ENCODE measurements at places on chromosomes 7 and 10.

DNA sequence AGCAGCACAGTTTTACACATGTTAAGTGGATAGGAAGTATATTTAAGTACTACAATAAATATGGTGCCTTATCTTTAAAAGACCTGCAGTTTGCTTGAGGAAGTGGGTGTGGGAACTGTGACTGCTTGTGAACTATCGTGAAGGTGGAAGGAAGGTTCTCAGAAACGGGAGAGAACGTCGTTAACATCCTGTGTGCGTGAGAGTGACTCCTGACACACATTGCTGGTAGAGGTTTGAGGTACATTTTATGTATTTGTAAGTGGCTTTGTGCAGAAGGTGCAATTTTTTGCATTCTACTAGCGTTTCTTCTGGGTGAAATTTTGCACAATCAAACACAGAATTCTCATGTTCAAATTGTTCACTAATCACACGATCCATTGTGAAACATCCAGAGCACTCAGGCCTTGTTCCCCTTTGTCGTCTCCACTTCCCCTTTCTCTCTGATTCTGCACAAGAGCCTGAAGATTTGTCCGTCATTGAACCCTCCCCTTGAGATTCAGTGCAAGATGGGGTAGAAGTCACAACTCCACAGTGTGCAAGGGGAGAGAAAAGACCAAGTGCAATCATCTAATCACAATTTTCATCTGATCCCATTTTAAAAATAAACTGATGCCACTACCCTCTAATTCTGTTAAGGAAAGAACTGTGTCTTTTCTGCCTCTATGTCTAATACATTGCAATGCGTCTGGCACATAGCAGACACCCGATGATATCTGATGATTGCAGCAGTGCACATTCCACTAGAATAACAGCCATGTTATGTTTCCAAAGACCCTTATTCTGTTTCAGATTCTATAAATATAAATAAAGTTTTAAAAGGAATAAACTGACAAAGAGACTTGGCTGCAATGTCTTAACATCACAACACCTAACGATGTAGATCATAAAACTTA, 279.9 kb downstream of the NEBL start:
- DNase-seq, result no peak

DNA sequence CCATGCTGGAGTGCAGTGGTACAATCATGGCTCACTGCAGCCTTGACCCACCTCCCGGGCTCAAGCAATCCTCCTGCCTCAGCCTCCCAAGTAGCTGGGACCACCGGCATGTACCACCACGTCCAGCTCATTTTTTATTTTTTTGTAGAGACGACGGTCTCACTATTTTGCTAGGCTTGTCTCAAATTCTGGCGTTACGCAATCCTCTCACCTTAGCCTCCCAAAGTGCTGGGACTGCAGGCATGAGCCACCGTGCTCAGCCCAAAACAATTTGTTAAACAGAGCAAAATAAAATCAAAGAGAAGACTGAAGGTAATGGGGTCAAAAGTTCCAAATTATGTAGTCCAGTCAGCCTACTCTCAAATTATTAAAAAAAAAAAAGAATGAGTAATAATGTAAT, 8.7 kb upstream of the JMJD1C start:
- no peak for DNase-seq

DNA sequence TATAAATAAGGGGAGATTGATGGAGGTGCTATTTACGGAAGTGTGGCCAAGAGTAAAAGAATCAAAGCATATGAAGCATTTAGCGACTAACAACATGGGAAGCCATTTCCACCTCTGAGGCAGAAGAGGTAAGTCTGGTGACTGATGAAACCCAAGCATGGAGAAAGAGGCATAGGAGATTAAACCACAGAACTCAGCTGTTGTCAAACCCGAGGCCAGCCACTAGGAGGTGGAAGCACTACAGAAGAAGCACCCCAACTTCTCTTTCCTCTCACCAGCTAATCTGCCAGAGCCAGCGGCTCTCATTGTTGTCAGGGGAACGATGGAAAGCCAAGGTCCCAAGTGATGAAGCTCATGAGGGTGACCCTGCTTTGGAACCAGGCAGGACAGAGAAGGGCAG, 19.6 kb upstream of the CNTNAP2 start:
- DNase-seq, result no peak

DNA sequence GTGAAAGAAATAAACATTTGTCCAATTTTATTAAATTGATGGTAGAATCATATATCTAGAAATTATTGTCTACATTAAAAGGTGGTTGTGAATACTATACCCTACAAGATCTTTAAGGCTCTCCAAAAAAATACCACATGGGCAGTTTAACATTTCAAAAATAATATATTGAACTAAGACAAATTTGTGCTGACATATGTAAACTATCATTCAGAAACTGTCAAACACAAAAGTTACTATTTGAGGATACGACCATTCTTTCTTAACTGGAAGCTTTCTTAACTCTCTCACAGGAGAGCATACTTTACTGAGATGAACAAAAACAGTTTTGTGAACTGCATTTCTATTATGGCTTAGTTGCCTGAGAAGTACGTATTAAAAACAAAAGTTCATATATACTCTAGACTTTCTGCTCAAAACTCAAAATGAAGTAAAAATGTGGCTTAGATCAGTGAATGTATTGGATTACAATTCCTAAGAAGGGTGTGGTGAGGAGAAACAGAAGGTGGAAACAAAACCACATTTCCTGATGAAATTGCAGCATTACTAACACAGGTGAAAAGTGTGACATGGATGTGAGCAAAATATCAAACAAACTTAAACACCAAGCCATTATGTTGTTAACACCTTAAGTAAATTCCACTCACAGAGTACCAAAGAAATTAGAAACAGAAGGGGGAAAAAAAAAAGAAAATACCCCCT, 138.5 kb downstream of the SEMA3A start:
- DNase-seq, result no peak

DNA sequence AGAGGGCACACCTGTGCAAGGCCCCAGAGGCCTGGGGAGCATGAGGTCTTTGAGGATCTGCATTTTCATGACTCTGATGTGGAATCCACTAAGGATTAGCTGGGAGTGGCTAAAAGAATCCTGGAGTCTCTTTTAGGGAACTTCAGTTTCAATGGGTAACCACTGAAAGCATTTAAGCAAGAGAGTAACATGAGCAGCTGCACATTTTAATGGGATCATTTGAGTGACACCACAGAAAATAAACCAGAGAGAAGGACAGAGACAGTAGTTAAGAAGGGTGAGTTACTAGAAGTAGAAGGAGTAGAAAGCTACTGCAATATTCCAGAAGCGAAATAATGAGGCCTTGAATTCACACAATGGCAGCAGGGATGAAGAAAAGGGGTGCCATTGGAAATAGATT, 5.2 kb downstream of the GOT1 start:
- DNase-seq, result no peak

DNA sequence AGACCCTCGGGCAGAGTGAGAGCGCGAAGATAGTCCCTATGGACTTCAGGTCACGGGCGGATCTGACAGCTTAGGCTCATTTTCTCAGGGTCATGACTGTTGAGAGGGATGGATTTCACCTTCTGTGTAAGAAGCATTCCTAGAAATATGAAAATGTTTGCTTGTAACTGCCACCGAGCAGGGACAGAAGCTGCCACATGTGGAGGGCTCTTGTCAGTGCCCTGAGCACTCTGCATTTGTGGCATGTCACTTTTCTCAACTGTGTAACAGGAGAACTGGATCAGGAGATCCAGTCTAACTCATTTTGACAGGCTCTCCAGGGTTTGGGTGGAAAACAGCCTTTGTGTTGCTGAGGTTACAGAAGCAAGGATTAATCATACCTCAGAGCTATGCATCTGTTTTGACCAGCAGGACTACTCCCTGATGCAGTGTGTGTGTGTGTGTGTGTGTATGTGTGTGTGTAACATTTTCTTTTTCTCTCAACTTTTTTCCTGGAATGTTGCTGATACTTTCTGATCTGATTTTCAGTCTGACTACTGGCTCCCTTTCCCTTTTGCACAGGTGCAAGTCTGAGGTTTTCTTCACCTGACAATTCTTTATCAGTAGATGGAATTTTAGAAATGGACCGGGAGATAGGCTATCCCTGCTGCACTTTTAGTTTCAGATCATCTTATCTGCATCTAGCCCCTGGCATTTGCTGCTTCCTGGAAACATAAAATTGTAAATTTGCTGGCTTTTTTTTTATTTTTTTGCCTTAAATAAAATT, 183.3 kb downstream of the STK31 start:
- DNase-seq, result no peak

DNA sequence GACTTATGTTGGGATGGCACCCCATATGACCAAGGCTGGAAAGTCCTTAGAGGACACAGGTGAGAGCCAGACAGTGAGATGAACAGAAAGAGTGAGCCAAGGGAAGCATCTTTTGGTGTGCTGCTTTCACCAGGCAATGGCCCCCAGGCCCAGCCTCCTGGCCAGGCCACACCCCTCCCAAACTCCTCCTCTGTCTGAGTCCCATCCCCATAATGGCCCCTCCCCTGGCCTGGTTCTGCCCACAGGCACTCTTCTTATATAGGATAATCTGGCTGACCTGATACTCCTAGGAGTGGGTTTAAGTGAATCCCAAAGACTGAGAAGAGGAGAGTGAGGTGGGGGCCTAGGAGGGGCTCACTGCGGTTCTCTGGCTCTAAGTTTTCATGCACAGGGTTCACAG, 252.5 kb downstream of the RPS24 start:
- no peak for DNase-seq

- no peak for DNase-seq
Measured at GRCh38 chr7:23713285-23714149, 3.5 kb downstream of the STK31 start.

- DNase-seq, result no peak
Measured at GRCh38 chr7:33923440-33924229, 18.3 kb downstream of the BMPER start.

DNA sequence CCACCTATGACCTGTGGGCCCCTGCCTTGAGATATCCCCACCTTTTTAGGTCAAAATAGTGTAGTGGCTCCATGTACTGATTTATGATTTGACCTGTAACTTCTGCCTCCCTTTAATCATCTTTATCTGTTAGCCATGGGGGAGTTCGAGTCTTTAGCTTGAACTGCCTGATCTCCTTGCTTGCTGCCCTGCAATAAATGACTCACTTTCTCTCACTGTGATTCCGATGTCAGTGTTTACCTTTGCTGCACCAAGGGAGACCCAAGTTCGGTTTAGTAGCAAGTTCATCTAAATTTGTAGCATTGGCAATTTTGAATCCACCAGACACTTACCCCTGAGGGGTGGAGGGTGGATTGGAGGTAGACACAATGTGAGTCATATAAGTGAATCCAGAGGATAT, 814.6 kb upstream of the AUTS2 start:
- DNase-seq, result no peak

DNA sequence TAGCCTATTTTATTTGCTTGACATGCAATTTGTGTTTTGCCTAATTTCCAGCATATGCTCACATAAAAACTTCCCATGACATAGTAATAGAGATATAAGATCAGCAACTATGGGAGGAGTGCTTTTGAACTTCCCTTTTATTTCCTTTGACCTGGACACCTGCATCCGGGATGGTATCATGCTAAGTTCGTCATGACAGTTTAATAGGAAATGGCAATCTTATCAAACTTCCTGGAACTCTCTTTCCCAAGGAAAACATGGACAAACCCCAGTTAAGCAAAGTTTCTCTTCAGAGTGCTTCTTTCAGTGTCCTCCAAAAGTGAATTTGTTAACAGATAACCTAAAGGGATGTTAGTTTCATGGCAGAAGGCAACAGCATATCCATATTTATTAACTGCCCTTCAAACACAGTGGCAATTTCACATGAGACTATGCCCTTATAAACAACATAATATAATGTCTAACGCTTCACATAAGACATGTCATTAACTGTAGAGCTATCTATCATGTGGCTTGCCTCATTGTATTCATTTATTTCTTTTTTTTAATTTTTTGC, 474.7 kb upstream of the SEMA3A start:
- no peak for DNase-seq

- DNase-seq, result no peak
Measured at GRCh38 chr7:30162622-30163124, 27.9 kb downstream of the MTURN start.

DNA sequence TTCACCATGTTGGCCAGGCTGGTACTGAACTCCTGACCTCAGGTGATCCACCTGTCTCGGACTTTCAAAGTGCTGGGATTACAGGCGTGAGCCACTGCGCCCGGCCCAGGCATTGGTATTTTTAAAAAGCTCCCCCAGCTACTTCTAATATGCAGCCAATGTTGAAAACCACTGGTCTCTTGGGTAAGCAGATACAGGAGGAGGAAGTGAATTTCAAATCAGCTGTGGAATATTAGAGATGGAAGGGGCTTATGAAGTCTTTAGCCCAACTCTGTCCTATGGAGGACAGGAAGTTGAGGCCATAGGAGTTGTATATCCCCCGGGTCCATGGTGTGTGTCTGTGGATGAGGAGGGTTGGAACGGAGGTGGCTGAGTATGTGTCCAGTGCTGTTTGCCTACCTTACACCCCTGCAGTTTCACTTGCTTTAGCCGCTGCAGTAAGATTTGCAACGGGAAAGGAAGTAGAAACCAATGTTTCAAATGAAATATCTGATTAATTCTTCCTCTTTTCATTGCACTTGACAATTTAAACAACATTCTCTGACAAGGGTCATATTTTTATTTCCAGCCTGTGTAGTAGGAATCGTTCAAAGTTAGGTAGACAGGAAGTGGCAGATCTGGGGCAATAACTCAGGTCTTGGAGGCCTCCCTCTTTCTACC, 3.4 kb downstream of the PDE6C start:
- DNase-seq, result no peak

GRCh38 chr7:68176974-68177373, 1180.3 kb downstream of the TYW1 start:
- no peak for DNase-seq

GRCh38 chr10:947051-947450, 15.5 kb upstream of the LARP4B start:
- DNase-seq, result no peak

GRCh38 chr10:283916-284356, 148.7 kb downstream of the ZMYND11 start:
- DNase-seq, result no peak

GRCh38 chr7:151759591-151760042, 117.3 kb downstream of the PRKAG2 start:
- peak; percentile 49 for DNase-seq

GRCh38 chr10:101273330-101273729, 44.1 kb upstream of the LBX1 start:
- no peak for DNase-seq

GRCh38 chr7:150382123-150382843, 3.2 kb downstream of the ZNF775 start:
- DNase-seq, result no peak

- no peak for DNase-seq
Measured at GRCh38 chr7:151273651-151274390, 25.3 kb upstream of the SMARCD3 start.

DNA sequence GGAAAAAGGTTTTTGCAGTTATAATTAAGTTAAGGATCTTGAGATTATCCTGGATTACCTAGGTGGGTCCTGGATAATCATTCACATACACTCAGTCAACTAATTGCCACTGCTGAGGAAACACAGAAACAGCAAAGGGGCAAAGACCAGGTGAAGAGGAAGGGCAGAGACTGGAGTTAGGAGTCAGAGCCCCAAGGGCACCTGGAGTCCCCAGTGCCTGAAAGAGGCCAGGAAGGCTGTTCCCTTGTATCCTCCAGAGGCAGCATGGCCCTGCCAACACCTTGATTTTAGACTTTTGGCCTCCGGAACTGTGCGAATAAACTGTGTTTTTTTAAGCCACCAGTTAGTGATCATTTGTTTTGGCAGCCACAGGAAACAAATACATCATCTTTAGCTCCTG, 24.6 kb downstream of the PRR15 start:
- no peak for DNase-seq

Measured in activated gamma-delta T cell treated with anti-CD3 and anti-CD28 coated beads, Interleukin-2, amount 50 U/mL, for 16 hours (primary cell).